ENCODE measurements at places on chromosomes 7 and 10.

GRCh38 chr10:46992803-46993561 lies 81.8 kb downstream of the PTPN20 start:
- DNase-seq = no peak

DNA sequence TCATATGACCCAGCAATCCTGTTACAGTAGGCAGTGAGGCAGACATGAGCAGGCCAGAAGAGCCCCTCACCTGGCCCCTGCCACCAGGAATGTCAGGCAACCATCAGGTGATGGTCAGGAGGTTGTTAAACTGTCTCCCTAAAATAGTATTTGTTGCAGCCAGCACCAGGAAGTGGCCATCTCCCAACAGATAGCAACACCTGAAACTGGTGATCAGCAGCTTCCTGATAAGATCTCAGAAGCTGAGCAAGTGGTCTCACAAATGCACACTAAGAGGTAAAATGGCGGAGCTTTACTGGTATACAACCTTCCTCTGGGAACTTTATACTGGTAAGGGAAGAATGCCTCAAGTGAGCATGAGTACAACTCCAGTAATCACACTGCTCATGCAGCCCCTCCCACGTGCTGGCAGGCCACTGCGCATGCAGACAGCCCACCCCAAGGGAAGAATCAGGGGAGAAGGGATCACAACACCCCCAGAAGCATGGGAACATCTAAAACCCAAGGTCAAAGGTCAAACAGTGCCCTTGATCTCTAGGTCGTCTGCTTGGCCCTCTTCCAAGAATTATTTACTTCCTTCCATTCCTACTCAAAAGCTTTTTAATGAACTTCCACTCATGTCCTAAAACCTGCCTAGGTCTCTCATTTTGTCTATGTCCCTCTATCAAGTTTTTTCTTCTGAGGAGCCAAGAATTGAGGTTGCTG lies 133.5 kb downstream of the DOCK4 start:
- DNase-seq = no peak

GRCh38 chr10:82438277-82438676 lies 563.3 kb downstream of the NRG3 start:
- DNase-seq = no peak

DNA sequence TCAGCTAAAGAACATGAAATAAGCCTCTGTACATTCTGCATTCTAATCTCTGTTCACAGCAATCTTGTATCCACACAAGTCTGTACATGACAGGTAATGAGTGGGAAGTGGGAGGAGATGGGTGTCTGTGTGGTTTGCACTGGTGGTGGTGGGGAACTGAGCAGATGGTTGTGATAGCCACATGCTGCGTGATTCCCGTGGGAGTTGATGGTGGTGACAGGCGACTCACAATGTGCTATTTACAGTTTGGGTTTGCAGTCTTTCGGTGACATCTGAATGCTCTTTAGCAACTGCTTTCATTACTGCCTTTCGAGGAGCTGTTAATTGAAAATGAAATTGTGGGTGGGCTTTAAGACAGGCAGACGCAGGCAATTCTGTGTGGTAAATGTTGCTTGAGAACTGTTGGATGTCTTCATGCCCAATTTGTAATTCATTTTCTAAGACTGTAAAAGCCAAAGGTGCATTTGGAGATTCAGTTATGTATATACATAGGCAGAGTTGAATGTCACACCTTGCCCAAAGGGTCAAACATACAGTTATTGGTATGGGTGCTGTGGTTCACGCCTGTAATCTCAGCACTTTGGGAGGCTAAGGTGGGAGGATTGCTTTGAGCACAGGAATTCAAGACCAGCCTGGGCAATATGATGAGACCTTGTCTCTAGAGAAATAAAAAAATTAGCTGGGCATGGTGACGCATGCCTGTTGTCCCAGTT lies 308.2 kb downstream of the AUTS2 start:
- DNase-seq = no peak

- no peak for DNase-seq
Observed at GRCh38 chr10:17229016-17229716, 1.1 kb downstream of the VIM start.

DNA sequence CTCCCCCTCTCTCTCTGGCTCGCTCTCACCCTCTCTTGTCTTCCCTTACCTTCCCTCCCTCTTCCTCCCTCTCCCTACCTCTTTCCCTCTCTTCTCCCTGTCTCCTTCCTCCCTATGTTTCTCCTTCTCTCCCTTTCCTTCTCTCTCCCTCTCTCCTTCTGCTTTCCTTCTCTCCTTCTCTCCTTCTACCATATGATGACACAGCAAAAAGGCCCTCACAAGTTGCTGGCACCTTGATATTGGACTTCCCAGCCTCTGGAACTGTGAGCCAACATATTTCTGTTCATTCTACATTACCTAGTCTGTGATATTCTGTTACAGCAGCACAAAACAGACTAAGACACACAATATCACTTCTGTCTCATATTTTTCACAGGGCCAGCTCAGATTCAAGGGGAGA lies 135.0 kb downstream of the ADAM22 start:
- DNase-seq = no peak

- DNase-seq = no peak
Observed at GRCh38 chr10:70799124-70799523, 13.9 kb upstream of the TBATA start.

GRCh38 chr10:24518981-24519597 lies 204.6 kb downstream of the ARHGAP21 start:
- no peak for DNase-seq

DNA sequence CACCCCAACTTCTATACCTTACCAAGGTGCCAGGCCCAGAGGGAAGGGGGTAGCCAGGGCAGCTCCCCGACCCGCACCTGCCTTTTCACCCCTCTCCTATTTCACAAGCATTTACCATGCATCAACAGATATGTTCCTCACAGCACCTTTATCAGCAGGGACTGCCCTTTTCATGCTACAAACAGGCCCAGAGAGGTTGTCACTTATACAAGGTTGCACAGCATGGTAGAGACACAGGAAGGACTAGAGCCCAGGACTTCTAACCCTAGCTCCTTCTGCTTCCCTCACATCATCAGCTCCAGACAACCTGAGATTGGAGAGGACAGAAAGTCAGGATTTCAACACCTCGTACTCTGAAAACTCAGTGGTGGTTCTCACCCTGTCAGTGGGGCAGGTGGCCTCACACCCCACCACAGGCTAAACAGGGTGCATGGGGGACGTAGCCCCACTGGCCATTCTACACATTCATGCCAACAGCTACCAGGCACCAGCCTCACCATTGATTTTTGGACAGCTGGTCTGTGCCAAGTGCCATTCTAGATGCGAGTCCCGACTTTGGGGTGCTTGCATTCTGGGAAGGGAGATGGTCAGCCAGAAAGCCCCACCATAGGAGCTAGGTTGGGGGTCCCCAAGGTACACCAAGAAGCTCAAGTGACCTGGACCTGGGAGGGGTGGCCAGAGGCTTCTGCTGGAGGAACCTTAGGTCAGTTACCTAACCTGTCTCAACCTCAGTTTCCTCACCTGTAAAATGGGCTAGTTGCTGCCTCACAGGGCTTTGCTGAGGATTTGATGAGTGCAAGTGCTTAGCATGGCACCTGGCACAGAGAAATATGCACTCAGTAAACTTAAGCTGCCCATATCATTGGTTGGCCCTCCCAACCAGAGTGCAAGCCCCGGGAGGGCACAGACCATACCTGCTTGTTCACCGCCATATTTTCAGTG lies 38.4 kb downstream of the CHST3 start:
- no peak for DNase-seq

DNA sequence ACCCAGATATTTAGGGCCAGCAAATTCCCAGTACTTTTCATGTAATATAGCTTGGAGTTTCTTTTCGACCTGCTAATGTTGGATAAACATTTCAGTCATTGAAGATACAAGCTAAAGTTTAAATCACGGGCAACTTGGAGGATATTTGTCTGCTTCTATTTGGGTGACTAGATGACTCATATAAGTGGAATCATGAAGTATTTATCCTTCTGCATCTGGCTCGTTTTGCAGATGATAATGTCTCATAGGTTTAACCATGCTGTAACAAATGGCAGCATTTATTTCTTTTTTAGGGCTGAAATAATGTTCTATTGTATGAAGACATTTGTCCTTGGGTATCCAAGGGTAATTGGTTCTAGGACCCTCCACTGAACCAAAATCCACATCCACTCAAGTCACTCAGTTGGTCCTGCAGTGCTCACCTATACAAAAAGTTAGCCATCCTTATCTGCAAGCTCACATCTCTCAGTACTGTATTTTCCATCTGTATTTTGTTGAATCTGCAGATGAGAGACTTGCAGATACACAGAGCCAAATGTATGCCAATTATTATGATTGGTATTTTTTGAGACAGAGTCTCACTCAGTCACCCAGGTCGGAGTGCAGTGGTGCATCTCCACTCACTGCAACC lies 187.2 kb upstream of the CSTF2T start:
- no peak for DNase-seq
